ENCODE measurements at places on chromosomes 12 and 14. TPM values are rescaled to one million over a fixed set of nuclear protein-coding genes. Genes with fewer than 3 reads are reported as not detected.

GRCh38 chr14:50095895-50096294 is 20.5 kb downstream of the VCPKMT start:
- no peak for DNase-seq

GRCh38 chr12:64042911-64043310 is 179.2 kb downstream of the KICS2 start:
- no peak for DNase-seq

DNA sequence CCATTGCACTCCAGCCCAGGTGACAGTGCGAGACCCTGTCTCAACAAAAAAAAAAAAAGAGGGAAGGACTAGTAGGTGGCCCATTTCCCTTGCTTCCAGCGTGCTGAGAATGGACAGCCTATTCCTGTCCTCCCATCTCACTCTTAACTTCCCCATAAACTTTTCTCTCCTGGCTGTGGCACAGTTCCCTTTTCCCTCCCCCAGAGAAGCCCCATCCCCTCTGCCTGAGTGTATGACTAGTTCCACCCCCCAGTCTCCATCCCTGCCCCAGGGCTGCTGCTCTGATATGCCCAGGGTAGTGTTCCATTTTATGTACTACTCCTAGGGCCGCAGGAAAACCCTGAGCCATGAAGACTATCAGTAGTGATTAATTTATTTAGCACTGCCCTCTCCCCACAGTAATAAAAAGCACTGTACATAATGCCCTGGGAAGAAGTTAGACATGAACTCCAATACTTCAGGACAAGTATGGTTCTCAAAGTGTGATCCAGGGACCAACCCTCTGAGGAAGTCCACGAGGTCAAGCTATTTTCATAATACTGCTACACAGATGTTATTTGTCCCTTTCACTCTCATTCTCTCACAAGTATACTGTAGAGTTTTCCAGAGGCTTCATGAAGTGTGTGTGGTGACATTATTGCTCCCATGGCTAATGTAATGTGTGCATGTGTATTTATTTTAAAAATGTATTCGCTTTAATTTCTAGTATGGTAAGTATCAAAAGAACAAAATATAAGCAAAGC is 11.5 kb upstream of the CHD4 start:
- DNase-seq: no peak

DEPDC4 gene
- total RNA-seq: 1.9 TPM

DNA sequence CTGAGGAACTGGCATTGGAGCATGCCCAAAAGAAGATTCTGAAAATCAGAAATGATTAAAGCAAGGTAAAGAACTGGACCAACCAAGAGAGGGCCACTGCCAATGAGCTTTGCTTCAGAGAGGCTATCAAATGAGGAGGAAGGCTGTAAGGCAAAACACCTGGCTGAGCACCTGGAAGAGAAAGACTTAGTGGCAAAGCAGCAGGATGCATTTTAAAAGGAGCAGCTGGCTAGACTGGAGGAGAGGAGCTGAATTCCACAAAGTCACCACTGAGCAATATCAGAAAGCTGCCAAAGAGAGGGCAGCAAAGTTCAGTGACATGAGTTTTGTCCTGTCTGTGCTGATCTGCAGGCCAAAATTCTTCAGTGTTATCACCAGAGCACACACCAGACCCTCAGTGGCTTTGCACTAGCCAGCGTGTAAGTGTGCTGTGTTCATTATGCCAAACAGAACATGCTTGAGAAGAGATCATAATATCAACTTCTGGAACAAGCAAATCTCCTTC is 338.7 kb downstream of the TRHDE start:
- DNase-seq: no peak

GRCh38 chr12:103848917-103849491 is 8.0 kb upstream of the NT5DC3 start:
- no peak for DNase-seq

TMTC3 gene
- total RNA-seq: 32.6 TPM

KLRD1 gene
- 4.1 TPM for total RNA-seq

- no peak for DNase-seq
These were observed 468.3 kb downstream of the AACS start for GRCh38 chr12:125533434-125534029.

GRCh38 chr14:60636879-60637478 is 12.3 kb downstream of the SIX1 start:
- no peak for DNase-seq

GRCh38 chr12:88650715-88651114 is 70.4 kb upstream of the KITLG start:
- DNase-seq: peak; percentile 72

MYG1 gene
- total RNA-seq: 28.4 TPM

GOLGA3 gene
- total RNA-seq: 150 TPM

DNA sequence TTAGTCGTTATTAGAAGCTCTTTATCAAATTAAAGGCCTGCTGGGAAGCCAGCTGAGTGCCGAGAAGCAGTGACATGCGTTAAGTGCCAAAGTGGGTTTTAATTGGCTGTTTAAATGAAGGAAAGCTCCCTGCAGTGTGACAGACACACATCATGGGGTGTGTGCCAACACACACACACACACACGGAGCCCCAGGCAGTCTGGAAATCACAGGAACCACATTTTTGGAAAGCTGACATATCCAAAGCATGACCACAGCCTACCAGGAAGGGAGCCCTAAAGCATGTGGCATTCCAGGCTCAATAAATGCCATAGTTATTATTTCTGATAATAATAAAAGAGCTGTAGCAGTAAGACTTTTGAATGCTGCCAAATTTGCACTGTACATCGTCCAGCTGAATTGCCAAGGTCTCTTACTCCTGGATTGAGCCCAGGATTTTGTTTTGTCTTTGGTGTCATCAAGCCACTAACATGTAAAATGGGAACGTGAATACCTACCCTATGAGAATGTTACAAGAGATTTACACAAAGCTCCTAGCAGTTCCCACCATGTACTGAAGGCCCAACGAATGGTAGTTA is 135.1 kb downstream of the TMEM30B start:
- peak; percentile 49 for DNase-seq

GRCh38 chr12:111976291-111976690 is 36.7 kb downstream of the TMEM116 start:
- no peak for DNase-seq

KIF26A gene
- total RNA-seq: under 0.01 TPM

DNA sequence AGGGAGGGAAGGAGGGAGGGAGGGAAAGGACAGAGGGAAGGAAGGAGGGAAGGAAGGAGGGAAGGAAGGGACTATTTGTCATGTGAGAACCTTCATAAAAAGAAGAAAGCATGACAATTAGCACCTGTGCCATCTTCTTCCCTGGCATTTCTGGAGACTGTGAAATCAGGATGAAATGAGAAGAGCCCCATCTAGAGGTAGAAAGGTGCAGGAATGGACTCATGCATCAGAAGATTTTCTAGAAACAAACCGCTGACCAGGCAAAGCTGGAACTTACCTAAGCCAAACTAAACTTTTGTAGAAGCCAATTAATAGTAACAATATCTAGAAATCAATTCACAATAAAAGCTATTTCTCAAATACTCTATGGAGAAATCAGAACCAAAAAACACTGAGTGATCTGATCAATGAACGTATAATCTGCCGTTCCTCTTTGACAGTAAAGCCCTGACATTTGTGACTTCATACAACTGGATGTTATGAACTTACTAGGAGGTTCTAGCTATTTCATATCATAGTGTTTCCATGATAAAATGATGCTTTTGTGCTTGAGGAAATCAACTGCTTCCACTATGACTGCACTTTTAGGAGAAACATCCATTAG is 24.4 kb upstream of the CRACR2A start:
- peak; percentile 45 for DNase-seq

GRCh38 chr12:57548013-57548315 is 972 bp upstream of the DCTN2 start:
- DNase-seq: no peak

- DNase-seq: no peak
These were observed 11.9 kb downstream of the JAG2 start for GRCh38 chr14:105156414-105157375.

GRCh38 chr12:54311051-54311450 is 10.2 kb upstream of the NFE2 start:
- no peak for DNase-seq

- DNase-seq: no peak
These were observed 915.9 kb downstream of the SLC6A15 start for GRCh38 chr12:83996671-83997070.

- no peak for DNase-seq
These were observed 52.6 kb downstream of the DYRK2 start for GRCh38 chr12:67701121-67701520.

DNA sequence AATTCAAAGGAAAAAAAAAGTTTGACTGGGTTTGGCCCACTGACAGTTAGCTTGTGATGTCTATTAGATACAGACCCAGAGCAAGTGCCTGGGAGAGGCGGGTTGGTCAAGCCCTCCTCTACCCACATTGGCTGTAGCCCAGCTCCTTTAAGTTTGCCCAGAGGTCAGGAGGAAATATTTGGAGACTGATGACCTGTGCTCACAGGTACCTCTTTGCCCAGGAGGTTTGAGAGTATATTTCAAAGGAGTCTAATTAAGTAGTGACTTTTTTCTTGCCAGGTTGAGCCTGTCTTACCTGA is 21.8 kb upstream of the PDE1B start:
- no peak for DNase-seq

GRCh38 chr12:52417740-52418139 is 11.6 kb upstream of the KRT82 start:
- DNase-seq: no peak

- no peak for DNase-seq
These were observed 797 bp downstream of the ESPL1 start for GRCh38 chr12:53268630-53269562.

APOF gene
- total RNA-seq: not detected

DNA sequence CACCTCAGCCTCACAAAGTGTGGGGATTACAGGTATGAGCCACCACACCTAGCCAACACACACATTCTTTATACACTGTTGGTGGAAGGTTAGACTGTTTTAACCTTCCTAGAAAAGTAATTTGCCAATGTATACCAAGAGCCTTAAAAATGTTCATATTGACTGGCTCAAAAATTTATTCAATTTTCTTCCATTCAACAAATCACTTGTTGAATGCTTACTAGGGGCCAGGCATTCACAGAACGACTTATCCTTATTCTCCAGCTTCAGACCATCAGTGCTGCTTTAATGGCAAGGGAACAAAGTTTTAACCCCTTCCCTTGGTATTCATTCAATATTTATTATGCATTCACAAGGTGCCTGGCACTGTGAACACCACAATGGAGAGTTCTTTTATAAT is 3.0 kb downstream of the NR2C1 start:
- no peak for DNase-seq

COL2A1 gene
- total RNA-seq: not detected

GRCh38 chr14:44463356-44464004 is 43.6 kb downstream of the FSCB start:
- no peak for DNase-seq

GRCh38 chr14:104935026-104935650 is 10.5 kb downstream of the PLD4 start:
- no peak for DNase-seq

- DNase-seq: peak; percentile 75
These were observed 197.0 kb downstream of the DAD1 start for GRCh38 chr14:22391908-22392565.

- no peak for DNase-seq
These were observed 11.7 kb upstream of the MYL2 start for GRCh38 chr12:110932046-110932445.

GRCh38 chr14:39555749-39556148 is 123.5 kb upstream of the FBXO33 start:
- no peak for DNase-seq

GRCh38 chr12:102144221-102144620 is 24.2 kb downstream of the PARPBP start:
- no peak for DNase-seq

- DNase-seq: peak; percentile 70
These were observed 5.9 kb downstream of the PRPF39 start for GRCh38 chr14:45089813-45090212.

CNTN1 gene
- 2.0 TPM for total RNA-seq

DNA sequence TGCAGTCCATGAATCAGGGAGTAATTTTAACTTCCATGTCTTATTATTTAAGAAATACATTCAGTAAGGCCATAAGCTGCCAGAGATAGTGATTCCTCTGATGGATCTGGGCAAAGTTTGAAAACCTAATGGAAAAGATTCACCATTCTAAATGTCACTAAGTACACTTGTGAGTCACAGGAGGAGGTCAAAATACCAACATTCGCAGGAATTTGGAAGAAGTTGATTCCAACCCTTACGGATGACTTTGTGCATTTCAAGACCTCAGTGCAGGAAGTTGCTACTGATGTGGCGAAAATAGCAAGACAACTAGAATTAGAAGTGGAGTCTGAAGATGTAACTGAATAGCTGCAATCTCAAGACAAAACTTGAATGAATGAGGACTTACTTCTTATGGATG is 69.8 kb downstream of the OSBPL8 start:
- peak; percentile 27 for DNase-seq

- DNase-seq: peak; percentile 32
These were observed 68.6 kb upstream of the USP15 start for GRCh38 chr12:62191491-62192179.

DNA sequence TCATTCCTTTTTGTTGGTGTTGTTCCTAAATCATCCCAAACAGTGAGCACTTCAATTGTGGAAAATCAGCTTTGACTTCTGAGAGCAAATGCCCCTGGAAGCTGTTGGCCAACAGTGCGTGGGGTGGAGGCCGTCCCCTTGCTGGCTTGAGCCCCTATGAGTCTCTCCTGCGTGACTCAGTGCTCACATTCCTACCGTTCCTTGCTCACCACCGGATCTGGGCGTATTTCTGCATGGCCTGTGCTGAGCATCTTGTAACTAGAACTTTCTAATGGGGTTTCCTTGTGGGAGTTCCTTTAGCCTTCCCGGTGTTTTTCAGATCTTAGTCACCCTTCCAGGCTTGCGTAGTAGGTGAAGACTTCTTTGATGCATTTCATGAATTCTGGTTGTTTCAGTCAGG is 14.7 kb downstream of the SERPINA1 start:
- peak; percentile 98 for DNase-seq

GRCh38 chr12:115088328-115088994 is 404.5 kb upstream of the TBX3 start:
- no peak for DNase-seq

DNA sequence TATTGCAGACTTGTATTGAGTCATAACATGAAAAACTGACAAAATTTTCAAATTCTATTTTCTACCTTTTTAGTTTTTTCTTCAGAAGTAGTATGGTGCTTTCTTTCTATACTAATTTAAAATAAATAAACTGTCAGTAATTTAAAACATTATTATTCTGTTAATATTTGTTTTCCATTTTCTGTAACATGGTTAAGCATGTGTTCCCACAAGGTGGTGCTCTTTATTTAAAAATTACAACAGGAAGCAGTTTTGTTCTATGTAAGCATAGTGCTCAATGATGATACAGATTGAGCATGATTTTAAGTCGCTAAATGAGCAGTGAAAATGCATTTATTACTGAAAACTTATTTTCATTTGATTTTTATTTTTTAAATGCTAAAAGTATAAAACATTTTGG is 114.6 kb downstream of the PPFIA2 start:
- peak; percentile 80 for DNase-seq

- DNase-seq: no peak
These were observed 57.9 kb downstream of the MARK3 start for GRCh38 chr14:103443111-103443510.

AKAP5 gene
- 16.3 TPM for total RNA-seq

DNA sequence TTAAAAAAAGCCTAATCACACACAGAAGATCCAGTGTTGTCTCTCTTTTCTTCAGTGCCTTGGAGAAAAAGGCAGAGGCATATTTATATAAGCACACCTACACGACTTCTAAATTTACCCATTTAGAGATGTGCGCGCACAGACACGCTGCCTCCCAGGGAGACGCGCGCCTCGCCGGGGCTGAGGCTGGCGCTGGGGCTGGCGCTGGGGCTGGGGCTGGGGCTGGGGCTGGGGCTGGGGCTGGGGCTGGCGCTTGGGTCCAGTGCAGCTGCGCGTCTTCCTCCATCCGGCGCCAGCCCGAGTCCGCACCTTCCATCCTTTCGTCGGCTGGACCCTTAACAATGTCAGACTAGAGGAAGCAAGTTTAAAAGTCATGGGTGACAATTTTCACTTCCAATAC is 118.4 kb upstream of the ARID2 start:
- DNase-seq: no peak
